ENCODE measurements at places on chromosomes 16 and 17.
A peak's percentile ranks its signal among the peaks of the same experiment; 100 is the strongest.

DNA sequence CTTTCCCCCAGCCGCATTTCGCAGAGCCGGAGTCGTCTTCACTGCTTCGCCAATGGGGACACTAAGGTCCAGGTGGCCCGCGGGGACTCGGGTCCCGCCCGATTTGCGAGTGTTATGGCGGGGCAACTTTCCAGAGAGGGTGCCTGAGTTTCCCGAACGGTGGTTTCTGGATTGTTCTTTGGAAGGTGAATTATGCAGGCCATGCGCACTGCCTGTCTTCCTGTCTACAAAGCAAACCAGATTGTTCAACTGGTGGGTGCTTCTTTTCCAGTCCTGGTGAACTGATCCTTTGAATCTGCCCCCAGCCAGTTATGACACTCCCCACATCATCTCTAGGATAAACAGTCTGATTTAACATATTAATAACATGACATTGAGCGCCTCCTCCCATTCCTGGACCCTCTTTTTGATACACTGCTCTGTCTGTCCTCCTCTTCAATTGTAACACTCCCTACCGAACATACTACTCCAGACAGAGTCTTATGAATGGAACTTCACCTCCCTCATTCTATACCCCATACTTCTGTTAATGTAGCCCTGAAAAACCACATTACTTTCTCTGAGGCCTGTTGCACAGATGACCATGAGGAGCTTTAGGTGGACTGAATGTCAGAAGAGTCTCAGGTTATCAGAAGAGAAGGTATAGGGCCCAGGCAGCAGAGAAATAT is 159.0 kb downstream of the RAB11FIP4 start:
- no peak for DNase-seq

GRCh38 chr17:47301161-47301560 is 22.6 kb upstream of the EFCAB13 start:
- no peak for DNase-seq

DNA sequence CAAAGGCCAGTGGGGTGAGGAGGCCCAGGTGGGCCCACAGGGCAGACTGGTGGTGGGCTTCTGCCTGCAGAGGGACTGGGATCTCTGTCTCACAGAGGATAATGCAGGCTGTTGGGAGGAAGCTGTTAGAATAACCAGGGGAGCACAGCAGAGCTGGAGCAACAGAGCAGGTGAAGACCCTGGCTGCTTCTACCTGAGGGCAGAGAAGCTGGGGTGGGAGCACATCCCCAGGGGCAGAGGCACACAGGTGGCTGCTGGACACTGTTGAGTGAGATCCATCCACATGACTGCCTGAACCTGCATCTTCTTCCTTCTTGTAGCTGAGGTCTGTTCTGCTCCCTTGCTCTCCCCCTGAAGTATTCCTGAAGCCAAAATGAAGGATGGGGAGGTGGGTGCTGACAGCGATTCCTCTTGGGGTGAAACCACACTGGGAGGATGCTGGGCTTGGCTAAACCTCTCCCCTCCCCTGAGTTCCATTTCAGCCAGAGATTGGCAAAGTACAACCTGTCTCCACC is 1725.0 kb downstream of the TP53TG3F start:
- DNase-seq: no peak

GRCh38 chr16:2288726-2289125 is 20.8 kb upstream of the RNPS1 start:
- no peak for DNase-seq

- no peak for DNase-seq
Measured at GRCh38 chr16:4702466-4702808, 9.1 kb downstream of the NUDT16L1 start.

- no peak for DNase-seq
Measured at GRCh38 chr17:60395508-60396065, 3.7 kb upstream of the USP32 start.

DNA sequence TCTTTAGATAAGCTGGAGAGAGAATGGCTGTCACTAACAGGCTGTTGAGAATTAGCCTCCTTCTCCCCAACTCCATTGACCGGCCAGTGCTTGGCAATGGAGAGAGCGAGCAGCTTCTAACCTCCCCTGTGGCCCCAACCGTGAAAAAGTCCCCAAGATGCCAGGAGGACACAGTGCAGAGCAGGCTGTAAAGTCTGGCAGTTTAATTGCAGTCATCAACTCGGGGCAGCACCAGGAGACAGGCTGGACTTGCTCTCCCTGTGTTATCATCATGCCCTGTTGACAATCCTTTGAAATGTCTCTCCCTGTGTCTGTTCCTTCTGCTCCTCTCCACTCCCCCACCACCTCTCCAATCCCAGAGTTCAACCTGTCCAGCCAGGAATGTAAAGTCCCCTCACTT is 705 bp upstream of the CDRT4 start:
- no peak for DNase-seq

DNA sequence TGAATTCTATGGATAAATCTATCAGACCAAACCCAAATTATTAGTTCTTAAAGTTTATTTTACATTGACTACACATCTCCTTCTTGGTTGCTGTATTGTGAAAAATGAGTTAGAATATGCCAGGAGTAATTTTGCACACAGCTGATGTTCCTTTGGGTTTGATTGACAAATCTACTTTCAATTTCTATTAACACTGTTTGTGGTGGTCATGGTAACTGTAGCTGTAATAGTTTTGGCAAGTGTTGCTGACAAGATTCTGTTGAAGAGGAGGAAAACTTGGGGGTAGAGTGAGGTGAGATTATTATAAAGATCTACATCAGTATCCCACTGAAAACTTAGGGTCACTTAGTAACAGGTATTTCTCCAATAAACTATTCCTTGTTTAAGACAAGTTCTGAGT is 30.3 kb downstream of the MRTFB start:
- no peak for DNase-seq

- DNase-seq: peak; percentile 27
Measured at GRCh38 chr17:79400989-79401703, 209.7 kb downstream of the RBFOX3 start.

GRCh38 chr17:37576281-37576680 is 32.9 kb downstream of the SYNRG start:
- DNase-seq: no peak

DNA sequence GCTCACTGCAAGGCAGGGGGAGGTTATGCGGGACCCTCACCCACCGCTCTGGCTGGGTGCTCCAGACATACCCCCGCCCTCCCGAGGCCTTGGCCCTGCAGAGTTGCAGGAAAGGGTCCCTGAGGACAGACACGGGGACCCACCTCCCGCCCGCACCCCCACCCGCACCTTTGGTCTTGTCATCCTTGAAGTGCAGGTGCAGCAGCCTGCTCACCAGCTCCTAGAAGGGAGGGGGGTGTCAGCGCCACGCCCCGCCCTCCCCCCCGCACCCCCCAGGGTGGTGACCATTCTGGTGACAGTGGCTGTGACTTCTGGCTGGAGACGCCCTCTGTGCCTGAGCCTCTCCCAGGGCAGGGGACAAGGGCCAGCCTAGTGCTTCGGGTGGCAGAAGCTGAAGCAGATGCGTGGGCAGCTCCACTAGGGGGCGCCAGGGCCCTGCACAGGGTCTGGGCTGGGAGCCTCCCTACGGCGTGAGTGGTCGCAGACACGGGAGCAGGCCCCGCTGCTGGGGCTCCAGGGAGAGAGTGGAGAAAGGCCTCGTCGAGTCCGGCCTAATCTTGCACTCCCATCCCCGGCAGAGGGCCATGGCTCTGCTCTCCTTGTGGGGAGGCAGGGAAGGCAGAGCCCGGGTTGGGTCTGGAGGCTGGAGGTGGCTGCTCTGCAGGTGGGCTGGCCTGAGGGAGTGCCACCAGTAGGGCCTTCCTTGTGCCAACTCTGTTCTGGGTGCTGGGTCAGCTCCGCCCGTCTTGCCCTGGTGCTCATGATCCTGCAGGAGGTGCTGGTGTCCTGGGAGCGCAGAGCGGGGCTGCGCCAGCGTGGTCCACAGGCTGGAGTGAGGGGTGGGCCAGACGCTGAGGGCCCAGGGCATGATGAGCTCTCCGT is 2.7 kb downstream of the CENPX start:
- DNase-seq: peak; percentile 37

- DNase-seq: no peak
Measured at GRCh38 chr16:4922721-4923342, 14.1 kb downstream of the PPL start.

DNA sequence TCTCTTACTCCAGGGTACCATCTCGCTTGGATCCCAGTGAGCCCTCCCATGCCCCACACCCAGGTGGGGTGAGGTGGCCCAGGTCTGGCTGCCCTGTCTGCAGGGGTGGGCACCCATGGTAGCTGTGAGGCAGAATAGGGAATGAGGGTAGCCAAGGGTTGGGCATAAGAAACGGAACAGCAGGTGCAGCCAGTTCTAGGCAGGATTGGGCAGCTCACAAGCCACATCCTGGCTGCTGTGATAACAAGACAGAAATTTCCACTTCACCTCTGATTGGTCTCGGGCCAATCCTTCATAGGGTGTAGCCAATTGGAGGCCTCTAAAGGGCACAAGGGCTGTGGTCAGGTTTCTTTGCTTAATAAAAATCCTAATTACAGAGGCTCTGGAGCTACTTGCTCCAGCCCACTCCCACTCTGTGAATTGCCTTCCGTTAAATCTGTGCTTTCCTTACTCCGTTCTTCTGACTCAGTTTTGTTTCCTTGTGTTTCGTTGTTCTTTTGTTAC is 1.5 kb upstream of the ARHGDIG start:
- DNase-seq: no peak

DNA sequence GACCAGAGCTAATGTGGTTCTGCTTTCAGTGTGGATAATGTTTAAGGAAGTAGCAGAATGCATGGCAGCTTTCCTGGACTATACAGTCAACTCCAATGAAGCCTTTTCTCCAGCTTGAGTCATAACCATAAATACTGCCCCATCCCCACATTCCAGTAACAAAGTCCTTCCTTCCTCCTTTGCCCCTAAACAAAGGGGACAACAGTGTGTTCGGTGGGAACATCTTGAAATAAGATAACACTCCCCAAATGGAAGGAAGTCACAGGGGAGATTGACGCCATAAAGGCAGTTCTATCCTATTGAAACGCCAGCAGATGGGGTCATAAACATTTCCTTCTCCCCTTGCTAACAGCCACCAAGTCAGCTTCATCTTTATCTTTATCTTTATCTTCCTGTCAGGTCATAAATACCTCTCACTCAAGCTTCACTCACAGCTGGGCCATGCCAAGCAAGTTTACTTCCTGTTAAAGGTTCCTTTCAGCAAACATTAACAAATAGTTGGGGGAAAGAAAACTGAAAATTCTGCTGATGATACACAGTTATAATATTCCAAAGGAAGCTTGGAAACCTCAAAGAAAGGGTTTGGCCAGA is 136.7 kb downstream of the SNX11 start:
- DNase-seq: no peak

GRCh38 chr16:53692146-53692545 is 11.5 kb downstream of the RPGRIP1L start:
- no peak for DNase-seq

GRCh38 chr16:66386629-66387622 is 20.4 kb downstream of the CDH5 start:
- no peak for DNase-seq

- DNase-seq: no peak
Measured at GRCh38 chr17:47218896-47219430, 9.8 kb downstream of the MYL4 start.

DNA sequence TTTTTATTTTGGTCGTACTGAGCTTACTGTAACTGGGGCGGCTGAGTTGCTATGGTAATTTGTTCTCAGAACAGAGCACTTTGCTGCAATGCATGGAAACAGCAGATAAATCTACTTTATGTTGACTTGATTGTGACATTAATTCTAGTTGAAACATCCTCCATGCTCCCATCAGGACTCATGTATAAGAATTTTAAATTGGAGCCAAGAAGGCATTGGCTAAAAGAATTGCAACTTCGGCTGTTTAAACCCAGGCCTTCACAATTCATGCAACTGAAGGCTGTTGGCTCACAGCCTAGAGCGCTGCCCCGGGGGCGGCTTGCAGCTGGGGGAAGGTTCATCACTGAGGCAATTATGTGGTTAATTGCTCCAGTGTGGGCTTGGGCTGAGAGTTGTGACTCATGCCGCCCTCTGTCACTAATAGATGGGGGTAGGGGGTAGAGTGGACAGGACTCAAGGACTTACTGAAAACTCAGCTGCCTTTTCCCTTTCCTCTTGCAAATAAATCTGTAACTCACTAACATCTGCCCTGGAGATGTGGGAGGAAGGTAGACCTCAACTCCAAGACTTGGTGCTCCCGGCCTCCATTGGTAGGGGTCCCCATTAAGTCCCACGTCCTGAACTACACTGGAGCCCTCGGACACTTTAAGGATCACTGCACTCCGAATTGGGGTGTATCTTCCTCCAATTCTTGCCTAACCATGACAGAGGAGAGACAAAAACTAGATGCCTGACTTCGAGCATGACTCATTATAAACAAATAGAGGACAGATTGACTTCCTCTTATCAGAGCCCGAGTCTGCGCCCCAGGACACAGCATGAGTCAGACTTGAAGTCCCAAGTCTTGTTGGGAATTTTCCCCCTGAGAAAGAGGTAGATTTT is 37.5 kb downstream of the ERCC4 start:
- no peak for DNase-seq

DNA sequence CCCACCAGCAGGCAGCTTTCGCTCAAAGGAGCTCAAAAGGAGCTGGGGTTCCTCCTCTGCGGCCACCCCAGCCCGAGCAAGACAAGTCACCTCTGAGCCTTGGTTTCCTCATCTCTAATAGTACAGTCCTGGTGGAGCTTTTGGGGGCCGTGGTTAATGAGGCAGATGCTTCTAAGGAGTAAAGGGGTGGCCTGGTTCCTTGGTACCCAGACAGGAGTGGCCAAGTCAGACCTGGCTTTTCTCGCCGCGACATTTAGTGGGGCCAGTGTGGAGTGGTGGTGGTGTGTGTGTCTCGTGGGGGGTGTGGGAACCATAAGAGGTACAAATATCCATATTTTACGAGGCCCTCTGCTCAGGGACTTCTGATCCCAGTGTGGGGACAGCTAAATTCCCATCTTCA is 6.7 kb downstream of the FOXF1 start:
- DNase-seq: no peak

DNA sequence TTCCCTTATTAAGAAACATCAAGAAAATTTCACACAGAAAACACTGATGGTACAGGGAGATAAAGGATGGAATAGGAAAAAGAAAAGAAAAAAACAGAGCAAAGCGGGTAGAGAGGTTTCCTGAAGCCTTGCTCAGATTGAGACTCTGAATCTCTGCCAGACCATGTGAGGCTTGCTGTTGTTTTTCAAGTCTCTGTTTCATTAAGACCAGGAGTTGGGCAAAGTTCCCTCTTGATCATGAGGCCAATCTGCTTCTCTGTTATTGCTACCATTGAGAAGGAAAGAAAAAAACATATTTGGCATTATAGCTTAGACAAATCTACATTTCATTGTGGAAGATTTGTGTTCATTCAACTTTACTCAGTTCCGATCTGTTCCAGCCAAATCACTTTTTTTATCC is 201.6 kb upstream of the SOX9 start:
- DNase-seq: no peak

DNA sequence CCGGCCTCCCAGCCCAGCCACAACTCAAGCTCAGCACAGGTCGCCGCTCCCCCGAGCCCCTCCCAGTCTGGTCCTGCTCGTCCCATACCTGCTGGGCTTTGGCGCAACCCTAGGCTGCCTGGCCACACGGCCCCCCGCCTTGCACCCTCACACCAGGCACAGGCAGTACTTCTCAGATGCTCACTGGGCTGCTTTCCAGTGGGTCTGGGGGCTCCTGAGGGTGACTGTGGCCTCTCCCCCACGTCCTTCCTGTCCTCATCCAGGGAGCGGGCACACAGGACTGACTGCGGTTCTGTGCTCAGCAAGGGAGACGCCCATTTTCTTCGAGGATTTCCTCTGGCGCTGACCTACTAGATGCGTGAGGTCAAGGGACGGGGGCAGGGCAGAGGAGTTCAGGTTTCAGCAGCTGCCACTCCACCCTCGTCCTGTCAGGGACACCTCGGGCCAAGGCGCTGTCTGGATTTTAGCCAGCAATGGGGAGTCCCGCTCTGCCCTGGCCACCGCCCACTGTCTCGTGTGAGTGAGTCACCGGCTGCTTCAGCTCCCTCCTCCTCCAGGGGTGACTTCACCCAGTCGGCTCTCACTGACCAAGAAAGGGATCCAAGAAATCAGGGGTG is 115.8 kb downstream of the NPIPB11 start:
- peak; percentile 24 for DNase-seq

Data from stimulated activated CD8-positive, alpha-beta memory T cell treated with anti-CD3 and anti-CD28 coated beads, Interleukin-7, amount 100 ng/mL, for 24 hours (primary cell).